Urothelium cell line (cell line): ENCODE measurements at places on chromosomes 2 and 18.

DNA sequence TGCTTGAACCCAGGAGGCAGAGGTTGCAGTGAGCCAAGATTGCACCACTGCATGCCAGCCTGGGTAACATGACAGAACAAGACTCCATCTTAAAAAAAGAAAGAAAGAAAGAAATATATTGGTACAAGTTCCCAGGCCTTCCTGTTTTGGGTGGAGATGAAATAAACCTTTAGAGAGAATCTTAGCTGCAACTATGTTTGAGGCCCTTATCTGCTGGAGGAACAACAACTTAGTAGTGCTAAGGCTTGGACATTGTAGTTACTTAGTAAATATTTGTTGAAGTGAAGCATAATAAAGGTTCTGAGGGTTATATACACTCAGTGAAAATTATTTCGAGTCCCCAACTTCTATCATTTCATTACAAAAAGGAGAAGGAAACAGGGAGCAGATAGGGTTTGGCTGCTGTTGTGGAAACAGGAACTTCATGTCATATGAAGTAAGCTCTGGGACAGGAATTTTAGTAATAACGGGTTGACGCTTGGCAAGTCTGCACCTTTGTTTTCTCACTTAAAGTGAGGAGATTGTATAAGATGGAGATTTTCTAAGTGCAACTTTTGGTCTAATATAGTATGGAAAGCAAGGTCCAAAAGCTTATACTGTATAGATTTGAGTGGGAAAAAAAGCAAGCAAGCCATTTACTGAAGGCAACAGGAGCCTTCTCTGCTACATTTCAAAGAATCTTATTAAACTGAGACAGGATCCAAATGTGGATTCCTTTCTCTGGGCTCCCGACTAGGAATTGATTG is 40.0 kb upstream of the AGPS start:
- no peak for DNase-seq

- DNase-seq, result no peak
Measured at GRCh38 chr2:235754357-235755207, 260.7 kb downstream of the AGAP1 start.

DNA sequence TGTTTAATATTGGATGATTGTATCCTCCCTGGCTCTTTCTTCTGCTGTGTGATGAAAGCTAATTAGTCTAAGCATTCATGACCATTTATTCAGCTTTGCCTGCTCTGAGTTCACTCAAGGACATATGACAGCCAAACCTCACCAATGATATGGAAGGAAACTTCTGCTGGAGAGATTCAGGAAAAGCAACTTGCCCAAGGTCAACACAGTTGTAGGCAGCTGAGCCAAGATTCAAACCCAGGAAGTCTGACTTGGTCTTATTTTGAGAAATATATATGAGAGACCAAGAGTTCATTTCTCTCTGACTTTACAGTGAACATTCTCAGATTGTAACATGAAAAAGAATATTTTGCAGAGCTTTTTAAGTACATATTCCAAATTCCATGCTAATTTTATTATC is 1588.5 kb upstream of the PIK3C3 start:
- no peak for DNase-seq

GRCh38 chr2:7026742-7027141 is 109.5 kb downstream of the RNF144A start:
- no peak for DNase-seq
